IMR-90 (cell line): ENCODE measurements at places on chromosomes 6 and 20. TPM values are rescaled to one million over a fixed set of nuclear protein-coding genes. Genes with fewer than 3 reads are reported as not detected.

GRCh38 chr20:36261389-36262105 is 25.3 kb downstream of the AAR2 start:
- H3K36me3 ChIP-seq = peaks cover 4% of the 10 kb centered on the region
- peaks cover 16% of the 10 kb centered on the region for H3K27me3 ChIP-seq
- H3K4me1 ChIP-seq = no peaks in the 10 kb centered on the region
- H3K4me3 ChIP-seq = no peak overlapping the region
- DNase-seq = no peak

- no peak overlapping the region for H3K27ac ChIP-seq
- DNase-seq = no peak
- no peak overlapping the region for H3K4me3 ChIP-seq
- H3K27me3 ChIP-seq = no peaks in the 10 kb centered on the region
- no peaks in the 10 kb centered on the region for H3K4me1 ChIP-seq
- no peaks in the 10 kb centered on the region for H3K36me3 ChIP-seq
These were observed 17.1 kb upstream of the BEND3 start for GRCh38 chr6:107132330-107132954.

GRCh38 chr6:157380458-157380778 is 572 bp upstream of the ZDHHC14 start:
- H3K27me3 ChIP-seq = no peaks in the 10 kb centered on the region
- no peaks in the 10 kb centered on the region for H3K36me3 ChIP-seq
- H3K4me3 ChIP-seq = peak overlapping the region; percentile 71
- no peak for DNase-seq
- H3K4me1 ChIP-seq = no peaks in the 10 kb centered on the region

GRCh38 chr6:27096834-27097511 is 150.5 kb upstream of the PRSS16 start:
- no peaks in the 10 kb centered on the region for H3K36me3 ChIP-seq
- H3K27me3 ChIP-seq = no peaks in the 10 kb centered on the region
- H3K27ac ChIP-seq = no peak overlapping the region; the same call in 1 of the 2 replicates
- peak; percentile 75 for DNase-seq
- no peaks in the 10 kb centered on the region; the same call in 1 of the 2 replicates for H3K4me1 ChIP-seq

- no peak overlapping the region for H3K27ac ChIP-seq
- no peak for DNase-seq
- H3K36me3 ChIP-seq = no peaks in the 10 kb centered on the region
- H3K4me1 ChIP-seq = peaks cover 5% of the 10 kb centered on the region; the same call in 1 of the 2 replicates
- no peak overlapping the region for H3K4me3 ChIP-seq
These were observed 20.2 kb upstream of the ARFGEF2 start for GRCh38 chr20:48901326-48901725.

The SMLR1 gene
- total RNA-seq = not detected in 2 replicates

The MOCS1 gene
- total RNA-seq = 8.1 and 9.5 TPM in 2 replicates

The ARHGAP40 gene
- not detected in 2 replicates for total RNA-seq

The NUDT3 gene
- 17.2 and 21.4 TPM in 2 replicates for total RNA-seq

The PGC gene
- not detected in 2 replicates for total RNA-seq
